ENCODE measurements at places on chromosomes 13 and 19. TPM values are rescaled to one million over a fixed set of nuclear protein-coding genes. Genes with fewer than 3 reads are reported as not detected.

The ZSCAN18 gene
- total RNA-seq: 59.5 TPM

- DNase-seq: no peak
Observed at GRCh38 chr19:1247748-1248138, 640 bp upstream of the MIDN start.

DNA sequence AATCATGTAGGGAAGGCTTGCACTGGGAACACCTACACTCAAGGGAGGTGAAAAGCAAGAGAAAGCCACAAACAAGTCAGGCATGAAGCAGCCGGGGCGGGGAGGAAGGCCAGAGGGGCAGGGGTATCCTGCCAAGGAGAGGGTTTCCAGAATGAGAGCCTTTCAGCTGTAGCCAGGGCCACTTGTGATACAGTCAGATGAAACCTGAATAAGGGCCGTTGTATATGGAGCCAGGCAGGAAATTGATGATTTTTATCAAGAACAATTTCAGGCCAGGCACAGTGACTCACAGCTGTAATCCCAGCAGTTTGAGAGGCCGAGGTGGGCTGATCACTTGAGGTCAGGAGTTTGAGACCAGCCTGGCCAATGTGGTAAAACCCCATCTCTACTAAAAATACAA, 4.4 kb downstream of the TRPM4 start:
- no peak for DNase-seq

GRCh38 chr19:2627855-2628254, 74.6 kb downstream of the GNG7 start:
- peak; percentile 51 for DNase-seq

- DNase-seq: no peak
Observed at GRCh38 chr13:91078093-91078679, 269.3 kb upstream of the MIR17HG start.

DNA sequence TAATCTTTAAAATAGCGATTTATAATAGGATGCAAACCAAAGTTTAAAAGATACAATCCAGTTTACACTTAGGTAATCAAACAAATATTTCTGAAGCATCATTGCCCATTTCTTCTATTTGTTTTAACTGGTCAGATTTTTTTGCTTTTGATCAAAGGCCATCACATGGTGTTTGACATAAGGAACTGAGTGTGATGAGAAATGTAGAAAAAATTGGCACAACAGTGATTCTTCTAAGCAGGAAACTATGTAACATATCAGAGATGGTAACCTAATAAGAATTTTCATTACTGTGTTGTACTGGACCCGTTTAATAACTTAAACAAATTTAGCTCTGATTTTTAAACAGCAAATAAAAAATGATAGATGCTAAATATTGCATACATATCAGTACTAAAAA, 644.7 kb upstream of the KLF12 start:
- no peak for DNase-seq
